Neural crest cell (in vitro differentiated cells): ENCODE measurements at places on chromosomes 16 and 17. TPM values are rescaled to one million over a fixed set of nuclear protein-coding genes. Genes with fewer than 3 reads are reported as not detected.

DNA sequence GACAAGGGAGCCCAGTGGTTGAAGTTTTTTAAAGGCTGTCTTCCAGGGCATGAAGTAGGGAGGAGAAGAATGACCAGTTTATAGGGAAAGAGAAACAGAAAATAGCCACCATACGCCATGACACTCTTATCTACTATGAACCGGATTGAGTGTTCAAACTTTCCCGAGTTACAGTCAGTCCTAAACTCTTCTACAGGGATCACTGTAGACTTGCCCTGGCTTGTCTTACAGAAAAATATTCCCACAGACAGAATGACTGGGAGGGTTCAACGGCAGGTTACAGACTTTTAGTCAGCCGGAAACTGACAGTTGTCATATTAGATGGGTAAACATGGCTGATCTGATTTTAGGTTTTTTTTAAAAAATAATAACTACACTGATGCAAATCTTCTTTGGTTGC lies 662.5 kb upstream of the SOX9 start:
- DNase-seq, result no peak

DNA sequence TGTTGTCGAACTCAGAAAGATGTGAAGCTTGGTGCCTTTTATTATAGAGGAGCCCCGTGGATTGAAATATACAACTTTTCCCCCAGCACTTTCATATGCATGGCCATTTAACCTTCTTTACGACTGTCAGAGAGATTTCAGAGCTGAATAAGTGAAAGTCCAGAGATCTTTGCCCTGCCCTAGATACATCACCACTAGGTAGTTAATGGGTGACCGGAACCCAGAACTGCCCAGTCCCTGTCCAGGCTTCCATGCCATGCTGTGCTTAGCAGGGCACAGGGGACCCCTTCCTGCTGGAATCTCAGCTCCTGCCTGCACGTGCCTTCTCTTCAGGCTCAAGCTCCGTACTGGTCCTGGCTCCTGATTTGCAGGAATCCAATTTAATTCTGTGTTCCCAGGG lies 32.2 kb downstream of the SRL start:
- DNase-seq, result no peak

DNA sequence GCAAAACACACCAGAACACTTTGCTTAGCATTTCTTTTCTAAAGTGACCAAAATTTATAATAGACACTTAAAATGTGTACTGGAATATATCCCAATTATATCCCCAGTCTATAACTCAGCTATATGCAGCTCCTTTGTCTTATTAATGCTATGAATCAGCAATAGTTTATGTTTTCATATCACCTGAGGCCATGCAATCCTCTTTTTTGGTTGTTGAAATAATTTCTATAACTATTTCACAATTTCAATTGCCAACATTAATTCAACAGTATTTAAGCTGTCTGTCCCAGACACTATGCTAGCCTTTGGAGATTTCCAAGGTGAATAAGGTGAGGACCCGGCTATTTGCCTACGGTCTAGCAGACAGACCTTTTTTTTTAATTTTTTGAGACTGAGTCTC lies 17.2 kb upstream of the BMERB1 start:
- no peak for DNase-seq

- no peak for DNase-seq
These were observed 9.4 kb downstream of the CETP start for GRCh38 chr16:56970934-56971767.

DNA sequence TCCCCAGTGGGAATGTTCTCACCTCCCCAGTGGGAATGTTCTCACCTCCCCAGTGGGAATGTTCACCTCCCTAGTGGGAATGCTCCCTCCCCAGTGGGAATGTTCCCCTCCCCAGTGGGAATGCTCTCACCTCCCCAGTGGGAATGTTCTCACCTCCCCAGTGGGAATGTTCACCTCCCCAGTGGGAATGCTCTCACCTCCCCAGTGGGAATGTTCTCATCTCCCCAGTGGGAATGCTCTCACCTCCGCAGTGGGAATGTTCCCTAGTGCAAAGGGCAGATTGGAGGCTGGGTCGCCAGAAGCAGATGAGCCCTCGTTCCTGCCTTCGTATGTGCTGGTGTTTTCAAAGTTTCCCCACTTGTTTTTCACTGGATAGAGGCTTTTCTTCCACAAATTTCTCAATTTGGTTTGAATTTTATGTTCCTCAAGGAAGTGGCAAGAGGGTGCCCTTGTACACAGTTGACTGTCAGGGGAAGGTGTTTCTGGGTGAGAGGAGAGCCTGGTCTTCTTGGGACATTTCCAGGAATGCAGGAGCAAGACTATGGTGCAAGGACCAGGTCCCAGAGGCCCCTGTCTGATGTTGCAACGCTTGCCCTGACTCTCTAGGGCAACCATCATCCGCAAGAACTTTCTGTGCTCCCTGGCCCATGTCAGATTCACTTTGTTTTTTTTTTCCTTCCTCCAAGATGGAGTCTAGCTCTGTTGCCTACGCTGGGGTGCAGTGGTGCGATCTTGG lies 34.0 kb downstream of the TRARG1 start:
- DNase-seq, result no peak

GRCh38 chr16:74450236-74450635 lies 29.0 kb upstream of the CLEC18B start:
- DNase-seq, result no peak

DNA sequence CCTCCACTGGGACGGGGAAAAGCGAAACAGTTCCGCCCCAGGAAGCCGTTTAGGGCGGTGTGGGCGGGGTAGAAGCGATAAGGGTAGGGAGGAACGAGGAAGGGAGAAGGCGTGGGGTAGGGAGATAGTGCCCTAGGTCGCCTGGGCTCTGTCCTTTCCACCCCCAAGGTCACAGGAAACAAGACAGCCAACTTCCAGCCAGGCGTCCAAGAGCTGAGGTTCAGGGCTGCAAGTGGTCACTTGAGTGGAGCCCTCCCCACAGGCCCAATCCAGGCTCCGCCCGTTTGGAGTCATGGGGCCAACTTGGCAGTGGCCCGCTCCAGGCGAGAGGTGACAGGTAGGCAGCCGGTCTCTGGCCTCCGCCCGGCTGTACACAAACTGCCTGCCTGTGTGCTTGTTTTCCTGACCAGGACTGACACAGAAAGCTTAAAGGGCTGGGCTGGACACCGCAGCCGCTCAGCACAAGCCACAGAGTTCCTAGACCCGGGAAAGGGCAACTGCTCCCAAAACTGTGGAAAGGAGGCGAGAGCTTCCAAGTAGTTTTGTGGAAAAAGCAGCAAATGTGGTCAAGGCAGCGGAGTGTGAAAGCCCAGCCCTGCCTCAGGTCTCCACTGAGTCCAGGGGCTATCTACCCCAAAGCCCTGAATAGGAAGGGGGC lies at the start of gene RILP:
Gene RILP (minus strand): TSS at position 23 of the 658 bp plus-strand sequence. CDS start 62 bp downstream, outside the sequence.
- DNase-seq, result no peak

The PRR29 gene
- total RNA-seq, result 0.82 and 1.4 TPM in 2 replicates

The ACSM5 gene
- total RNA-seq, result not detected in 2 replicates

The CRHR1 gene
- 0.41 and 1.1 TPM in 2 replicates for total RNA-seq

The MYOCD gene
- 0.09 and 0.23 TPM in 2 replicates for total RNA-seq

The KRTAP4-1 gene
- total RNA-seq, result not detected in 2 replicates

The PLXDC1 gene
- total RNA-seq, result 0.28 and 0.84 TPM in 2 replicates
